Hematopoietic multipotent progenitor cell treated with erythropoietin and hydrocortisone succinate and interleukin-3 and kit ligand, for 6 days (in vitro differentiated cells): ENCODE measurements at places on chromosomes 5 and 9.

DNA sequence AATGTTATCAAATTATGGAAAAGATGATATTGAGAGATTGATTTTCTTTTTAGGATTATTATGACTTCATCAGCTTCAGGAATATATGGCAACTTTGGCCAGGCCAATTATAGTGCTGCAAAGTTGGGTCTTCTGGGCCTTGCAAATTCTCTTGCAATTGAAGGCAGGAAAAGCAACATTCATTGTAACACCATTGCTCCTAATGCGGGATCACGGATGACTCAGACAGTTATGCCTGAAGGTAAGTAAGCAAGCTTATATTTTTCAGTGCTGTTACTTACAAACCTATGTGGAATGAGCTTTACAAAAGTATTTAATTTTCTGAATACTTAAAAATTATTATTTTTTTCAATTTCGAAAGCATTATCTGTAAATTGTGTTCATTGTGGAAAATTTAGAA lies 26.5 kb downstream of the HSD17B4 start:
- DNase-seq: no peak

DNA sequence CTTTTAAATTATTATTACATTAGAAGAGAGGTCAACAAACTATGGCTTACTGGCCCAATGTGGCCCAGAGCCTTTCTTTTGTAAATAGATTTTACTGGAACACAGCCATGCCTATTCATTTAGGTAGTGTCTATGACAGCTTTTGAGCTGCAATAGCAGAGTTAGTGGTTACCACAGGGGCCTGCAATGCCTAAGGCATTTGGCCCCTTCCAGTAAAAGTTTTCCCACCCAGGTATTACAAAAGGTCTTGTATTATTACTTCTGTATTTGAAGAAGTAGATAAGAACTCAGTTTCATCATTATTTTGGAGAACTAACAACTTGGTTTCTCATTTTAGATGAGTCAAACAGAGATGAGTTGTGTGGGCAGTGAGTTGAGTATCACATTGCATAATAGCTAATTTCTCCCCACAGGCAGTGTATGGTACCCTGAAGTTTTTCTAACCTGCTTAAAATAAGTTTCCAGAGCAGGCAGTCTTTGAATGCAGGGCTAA lies 9.5 kb downstream of the MTRR start:
- peak; percentile 54 for DNase-seq

- no peak for DNase-seq
Observed at GRCh38 chr5:52997424-52997823, 8.3 kb downstream of the ITGA2 start.

- DNase-seq: no peak
Observed at GRCh38 chr9:91655215-91655614, 231.6 kb upstream of the NFIL3 start.

DNA sequence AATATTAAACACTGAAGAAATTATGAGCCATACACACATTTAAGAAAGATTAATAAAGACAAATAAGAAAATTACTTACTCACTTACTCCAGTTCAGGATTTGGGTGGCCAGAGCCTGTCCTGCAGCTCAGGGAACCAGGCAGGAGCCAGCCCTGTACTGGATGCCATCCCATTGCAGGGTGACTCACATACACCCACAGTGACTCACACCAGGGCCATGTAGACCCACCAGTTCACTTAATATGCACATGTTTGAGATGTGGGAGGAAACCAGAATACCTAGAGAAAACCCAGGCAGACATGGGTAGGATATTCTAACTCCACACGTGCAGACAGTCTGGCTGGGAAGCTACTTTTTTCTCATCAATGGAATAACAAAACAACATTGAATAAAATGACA lies 49.6 kb upstream of the ADRB2 start:
- DNase-seq: no peak

- no peak for DNase-seq
Observed at GRCh38 chr5:173915310-173916014, 27.3 kb downstream of the CPEB4 start.
